ENCODE measurements at places on chromosomes 11 and 22. TPM values are rescaled to one million over a fixed set of nuclear protein-coding genes. Genes with fewer than 3 reads are reported as not detected.

The GAL3ST1 gene
- 0.96 TPM for total RNA-seq

The OR52N4 gene
- not detected for total RNA-seq

The LRRC51 gene
- 18.3 TPM for total RNA-seq

The CEP126 gene
- 0.35 TPM for total RNA-seq

The C11orf42 gene
- total RNA-seq = not detected

The GRIA4 gene
- not detected for total RNA-seq

The SLC7A4 gene
- total RNA-seq = 2.0 TPM

The TEX54 gene
- total RNA-seq = not detected

The IL10RA gene
- not detected for total RNA-seq

The KRTAP5-11 gene
- total RNA-seq = not detected

The NAV2 gene
- total RNA-seq = 14.5 TPM

The JAM3 gene
- total RNA-seq = 72.2 TPM

The OR56B1 gene
- not detected for total RNA-seq

The PTGDR2 gene
- not detected for total RNA-seq

The MIOX gene
- total RNA-seq = not detected

The ZNF280B gene
- 9.1 TPM for total RNA-seq

The MOV10L1 gene
- not detected for total RNA-seq

The P2RY2 gene
- total RNA-seq = not detected

The HSPA8 gene
- total RNA-seq = 5,709 TPM

The KRTAP5-1 gene
- not detected for total RNA-seq

The PTPRCAP gene
- 0.79 TPM for total RNA-seq

The OR8B8 gene
- not detected for total RNA-seq

The PARVA gene
- 12.9 TPM for total RNA-seq

The OR52E8 gene
- total RNA-seq = not detected

The RIC3 gene
- total RNA-seq = 2.6 TPM

The PIK3IP1 gene
- total RNA-seq = 2.3 TPM

The TRPC6 gene
- total RNA-seq = not detected

The OR9I1 gene
- not detected for total RNA-seq

The NRIP3 gene
- total RNA-seq = 11.1 TPM

The UCP3 gene
- total RNA-seq = not detected

The DERL3 gene
- total RNA-seq = 0.26 TPM

The ACP2 gene
- total RNA-seq = 44.8 TPM

The OR5B21 gene
- not detected for total RNA-seq

The MRGPRX3 gene
- total RNA-seq = 0.21 TPM

The PLEKHA7 gene
- total RNA-seq = 1.7 TPM

The OR51B4 gene
- total RNA-seq = 9.0 TPM

The CACNA1I gene
- total RNA-seq = not detected

The RASGRP2 gene
- total RNA-seq = 0.19 TPM

The EI24 gene
- 96.1 TPM for total RNA-seq

The TMPRSS5 gene
- total RNA-seq = 2.0 TPM

The OR5A1 gene
- total RNA-seq = not detected
